HuH-7 (cell line): ENCODE measurements at places on chromosomes 6 and 20.

- no peak for DNase-seq
Measured at GRCh38 chr20:8223091-8223870, 91.2 kb downstream of the PLCB1 start.

DNA sequence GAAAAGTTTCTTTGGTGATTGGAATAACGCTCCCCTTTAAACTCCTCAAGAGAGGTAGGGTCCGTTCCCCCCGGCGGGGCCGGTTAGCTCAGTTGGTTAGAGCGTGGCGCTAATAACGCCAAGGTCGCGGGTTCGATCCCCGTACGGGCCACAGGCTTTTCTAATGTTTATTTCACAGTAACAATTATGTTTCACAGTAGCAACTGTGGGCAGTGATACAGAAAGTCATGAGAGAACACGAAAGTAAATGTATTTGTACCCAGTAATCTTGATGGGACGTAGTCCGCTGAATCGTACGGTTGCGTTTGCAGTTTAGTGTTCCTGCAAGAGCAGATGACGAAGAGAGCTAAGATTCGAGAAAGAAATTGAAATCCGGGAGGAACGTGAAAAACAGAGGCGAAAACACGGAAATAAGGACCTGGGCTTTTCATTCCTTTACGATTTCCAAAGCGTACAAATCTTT, 505.5 kb downstream of the PRIM2 start:
- no peak for DNase-seq

DNA sequence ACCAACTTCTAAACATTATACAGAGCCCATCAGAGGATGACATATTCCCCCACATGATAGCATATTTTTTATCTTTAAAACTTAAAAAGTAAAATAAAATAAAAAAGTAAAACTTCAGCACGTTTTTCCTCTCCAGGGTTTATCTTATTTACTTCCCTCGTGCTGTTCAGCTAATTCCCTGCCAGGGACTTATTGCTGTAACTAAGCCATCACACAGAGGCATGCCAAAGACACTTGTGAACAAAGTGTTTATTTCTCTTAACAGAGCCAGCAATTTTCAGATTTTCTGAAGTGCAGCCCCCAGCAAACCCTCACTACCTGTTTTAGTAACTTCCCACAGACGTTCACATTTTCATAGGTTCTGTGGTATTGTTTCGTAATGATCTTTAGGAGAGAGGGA, 293.8 kb downstream of the ZNF217 start:
- no peak for DNase-seq

DNA sequence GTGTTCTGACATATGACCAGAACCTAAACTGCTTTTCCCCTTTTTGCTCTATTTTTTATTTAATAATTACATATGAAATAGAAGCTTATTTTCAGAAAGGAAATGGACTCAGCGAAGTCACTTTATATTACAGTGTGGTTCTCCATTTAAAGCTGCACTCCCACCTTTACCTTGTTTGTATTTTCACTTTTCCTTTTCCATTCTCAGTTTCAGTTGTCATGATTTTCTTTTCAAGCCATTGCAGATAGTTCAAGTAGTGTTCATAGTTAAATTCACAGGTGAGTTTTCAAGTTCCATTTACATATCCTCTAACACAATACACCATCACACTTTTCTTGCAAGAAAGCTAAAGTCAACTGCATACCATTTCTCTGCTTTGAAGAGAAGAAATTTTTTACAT, 400.2 kb downstream of the HACE1 start:
- no peak for DNase-seq

DNA sequence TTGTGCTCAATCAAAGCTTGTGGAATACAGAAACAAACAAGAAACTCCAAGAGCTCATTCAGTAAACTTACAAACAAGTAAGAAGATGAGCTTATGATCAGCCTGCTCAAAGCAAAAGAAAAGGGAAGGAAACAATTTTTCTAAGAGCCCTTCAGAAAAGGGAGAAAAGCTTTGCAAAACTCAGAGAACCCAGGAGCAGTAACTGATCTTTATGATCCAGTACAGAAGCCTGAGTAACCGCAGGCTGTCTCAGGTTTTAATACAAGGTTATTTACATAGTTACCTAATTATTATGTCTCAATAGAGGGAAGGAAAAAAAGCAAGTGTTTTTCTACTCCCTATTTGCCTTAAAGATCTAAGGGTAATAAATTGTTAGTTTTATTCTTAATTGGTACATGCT, 226.5 kb downstream of the MAFB start:
- no peak for DNase-seq

GRCh38 chr6:111741177-111741952, 131.9 kb downstream of the FYN start:
- no peak for DNase-seq

DNA sequence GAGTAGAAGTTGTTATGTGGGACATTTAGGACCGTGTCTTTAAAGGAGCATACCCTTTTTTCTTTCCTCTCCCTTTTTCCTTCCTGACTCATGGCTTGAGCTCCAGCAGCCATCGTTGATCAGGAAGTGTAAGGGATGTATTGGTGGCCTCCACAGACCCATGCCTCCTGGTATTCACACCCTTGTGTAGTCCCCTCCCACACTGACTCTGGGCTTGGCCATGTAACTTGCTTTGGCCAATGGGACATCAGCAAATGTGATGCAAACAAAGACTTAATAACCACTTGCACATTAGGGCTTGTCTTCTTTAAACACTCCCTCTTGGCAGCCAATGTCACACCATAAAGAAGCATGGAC, 18.9 kb upstream of the SLC13A3 start:
- DNase-seq = no peak

- DNase-seq = no peak
Measured at GRCh38 chr6:27980111-27980510, 23.1 kb downstream of the OR2B6 start.

GRCh38 chr20:19205981-19206396, 6.5 kb upstream of the SLC24A3 start:
- DNase-seq = peak; percentile 85
